ENCODE measurements at places on chromosomes 7 and 10.

- no peak for DNase-seq
Observed at GRCh38 chr7:38177621-38178003, 433 bp upstream of the STARD3NL start.

GRCh38 chr10:103856797-103857170, 1.4 kb upstream of the SH3PXD2A start:
- no peak for DNase-seq

DNA sequence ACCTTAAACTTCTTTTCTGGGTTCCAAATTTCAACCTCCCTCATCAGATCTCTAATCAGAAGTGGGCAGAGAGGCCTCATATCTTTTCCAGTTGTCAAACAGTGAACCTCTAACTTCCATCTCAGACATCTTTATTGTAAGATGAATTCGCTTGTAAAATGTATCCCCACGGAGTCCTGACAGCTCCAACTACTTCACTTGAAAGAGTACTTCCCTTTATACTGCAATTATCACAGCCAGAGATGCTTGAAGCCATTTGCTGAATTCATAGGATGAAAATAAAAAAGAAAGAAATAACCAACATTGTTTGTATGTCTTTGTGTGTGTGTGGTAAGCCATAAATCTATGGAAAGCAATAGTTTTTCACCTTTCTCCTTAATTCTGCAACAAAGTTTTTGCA, 175.2 kb downstream of the GRM3 start:
- DNase-seq, result no peak

- DNase-seq, result peak; percentile 39
Observed at GRCh38 chr7:106598663-106599342, 62.2 kb downstream of the CCDC71L start.

DNA sequence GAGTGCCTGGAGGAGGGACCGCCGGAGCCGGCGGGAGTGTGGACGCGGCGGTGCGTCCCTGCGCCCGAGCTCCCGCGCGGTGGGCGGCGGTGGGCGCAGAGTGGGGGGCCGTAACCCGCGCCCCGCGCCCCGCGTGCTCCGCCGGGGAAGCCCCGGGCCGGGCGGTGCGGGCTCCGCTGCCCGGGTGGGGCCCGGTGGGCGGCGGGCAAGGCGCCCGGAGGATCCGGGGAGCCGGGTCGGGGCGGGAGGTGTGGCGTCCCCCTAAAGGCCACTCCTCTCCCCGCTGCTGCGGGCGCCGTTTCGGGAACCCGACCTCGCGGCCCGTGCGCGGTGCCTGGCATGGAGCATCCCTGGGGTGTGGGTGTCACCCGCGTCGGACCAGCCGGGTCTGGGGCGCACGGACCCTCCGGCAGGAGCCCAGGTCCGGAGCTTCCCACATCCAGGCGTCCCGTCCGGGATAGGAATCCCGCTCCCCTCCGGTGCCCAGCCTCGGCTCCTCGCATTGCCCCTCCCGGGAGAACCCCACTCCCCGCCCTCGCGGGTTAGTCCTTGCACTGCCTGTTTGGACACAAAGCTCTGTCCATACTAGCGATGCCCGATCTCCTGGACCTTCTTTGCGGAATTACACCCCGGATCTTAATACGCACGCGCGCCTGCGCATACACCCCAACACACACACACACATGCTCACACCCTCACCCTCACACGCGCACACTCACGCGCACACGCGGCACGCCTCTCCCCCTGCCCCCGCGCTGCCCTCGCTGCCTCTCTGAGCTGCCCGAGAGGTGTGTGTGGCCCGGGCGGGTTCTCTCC, 723 bp downstream of the MTURN start:
- no peak for DNase-seq

DNA sequence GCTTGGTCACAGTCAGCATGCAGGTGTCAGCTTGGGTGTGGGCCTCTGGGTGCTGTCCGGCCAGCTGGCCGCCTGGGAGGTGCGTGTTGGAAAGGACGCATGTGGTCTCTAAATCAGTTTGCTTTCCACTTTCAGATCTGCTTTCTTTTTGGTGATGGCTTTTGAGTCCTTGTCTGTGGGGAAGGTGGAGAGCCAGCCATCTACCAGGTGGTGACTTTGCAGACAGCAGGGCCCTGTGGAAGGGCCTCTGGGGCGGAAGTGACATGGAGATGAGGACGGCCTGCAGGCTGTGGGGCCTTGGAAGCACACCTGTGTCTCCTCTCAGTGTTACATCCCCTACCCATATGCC, 59.4 kb downstream of the WDR37 start:
- no peak for DNase-seq

DNA sequence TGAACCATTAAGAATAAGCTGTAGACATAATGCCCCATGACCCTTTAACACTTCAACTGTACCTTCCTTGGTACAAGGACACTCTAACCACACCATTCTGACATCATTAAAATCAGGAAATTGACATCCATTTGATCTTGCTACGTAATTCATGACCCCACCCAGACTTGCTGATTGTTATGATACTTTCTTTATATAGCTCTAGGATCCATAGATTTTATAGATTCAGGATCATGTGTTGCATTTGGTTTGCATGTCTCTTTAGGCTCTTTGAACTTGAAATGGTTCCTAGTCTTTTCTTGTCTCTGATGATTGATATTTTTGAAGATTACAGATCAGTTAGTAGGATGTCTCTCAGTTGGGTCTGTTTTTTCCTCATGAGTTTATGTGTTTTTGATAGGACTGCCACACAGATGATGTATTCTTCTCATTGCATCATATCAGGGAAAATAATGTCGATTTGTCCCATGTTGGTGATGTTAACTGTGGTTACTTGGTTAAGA, 13.5 kb downstream of the CCM2 start:
- DNase-seq, result no peak

DNA sequence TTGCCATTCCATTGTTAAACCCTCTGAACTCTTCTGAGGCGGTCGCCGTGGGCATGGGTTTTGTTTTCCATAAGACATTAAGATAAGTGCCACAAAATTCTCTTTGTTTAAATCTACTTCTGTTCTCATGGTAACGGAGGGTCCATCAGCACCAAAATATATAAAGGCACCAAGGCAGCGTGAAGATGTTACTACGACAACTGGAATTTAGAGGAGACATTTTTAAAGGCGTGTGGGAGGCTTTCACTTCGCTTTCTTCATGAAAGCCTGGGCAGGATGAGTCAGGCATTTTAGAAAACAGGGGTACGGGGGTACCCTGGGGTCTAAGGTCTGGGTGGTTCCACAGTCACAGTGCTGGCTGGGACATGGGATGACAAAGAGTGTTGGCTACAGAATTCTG, 34.0 kb downstream of the SMKR1 start:
- DNase-seq, result no peak

- DNase-seq, result no peak
Observed at GRCh38 chr7:91050677-91051076, 213.6 kb upstream of the FZD1 start.

- no peak for DNase-seq
Observed at GRCh38 chr10:63548860-63549259, 27.7 kb downstream of the REEP3 start.

GRCh38 chr10:15348579-15348978, 22.5 kb downstream of the FAM171A1 start:
- DNase-seq, result no peak

GRCh38 chr7:41874201-41874785, 171.4 kb upstream of the INHBA start:
- DNase-seq, result no peak

GRCh38 chr7:50331564-50332208, 27.2 kb downstream of the IKZF1 start:
- DNase-seq, result no peak

- DNase-seq, result no peak
Observed at GRCh38 chr7:115941703-115942268, 88.8 kb downstream of the TFEC start.

GRCh38 chr10:99460070-99460469, 29.6 kb upstream of the GOT1 start:
- DNase-seq, result no peak

DNA sequence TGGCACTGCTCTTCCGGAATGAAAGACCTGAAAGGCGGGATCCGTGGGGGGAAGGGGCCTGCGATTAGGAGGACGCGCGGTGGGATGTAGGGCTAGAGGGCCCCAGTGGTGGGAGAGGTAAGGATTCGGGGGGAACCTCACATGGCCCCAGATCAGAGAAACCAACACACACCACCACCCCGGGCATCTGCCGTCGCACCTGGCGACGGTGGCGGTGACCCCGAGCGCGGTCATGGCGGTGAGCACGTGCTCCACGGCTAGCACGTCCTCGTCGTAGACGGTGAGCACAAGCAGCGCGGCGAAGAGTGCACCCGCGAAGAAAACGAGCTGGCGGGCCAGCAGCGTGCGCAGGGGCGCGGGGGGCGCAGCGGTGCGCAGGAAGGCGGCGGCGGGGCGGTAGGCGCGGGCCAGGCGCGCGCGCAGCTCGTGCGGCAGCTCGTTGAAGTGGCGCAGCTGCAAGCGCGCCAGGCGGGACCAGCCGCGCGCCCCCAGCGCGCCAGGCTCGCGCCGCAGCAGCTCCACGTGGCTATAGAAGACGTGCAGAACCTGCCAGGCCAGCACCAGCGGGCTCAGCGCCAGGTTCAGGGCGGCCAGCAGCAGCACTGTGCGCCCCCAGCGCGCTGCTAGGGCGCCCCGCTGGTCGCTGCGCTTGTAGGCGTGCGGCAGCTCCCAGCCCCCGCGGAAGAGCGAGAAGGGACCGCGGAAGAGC, 5.7 kb downstream of the ATG9B start:
- DNase-seq, result no peak

DNA sequence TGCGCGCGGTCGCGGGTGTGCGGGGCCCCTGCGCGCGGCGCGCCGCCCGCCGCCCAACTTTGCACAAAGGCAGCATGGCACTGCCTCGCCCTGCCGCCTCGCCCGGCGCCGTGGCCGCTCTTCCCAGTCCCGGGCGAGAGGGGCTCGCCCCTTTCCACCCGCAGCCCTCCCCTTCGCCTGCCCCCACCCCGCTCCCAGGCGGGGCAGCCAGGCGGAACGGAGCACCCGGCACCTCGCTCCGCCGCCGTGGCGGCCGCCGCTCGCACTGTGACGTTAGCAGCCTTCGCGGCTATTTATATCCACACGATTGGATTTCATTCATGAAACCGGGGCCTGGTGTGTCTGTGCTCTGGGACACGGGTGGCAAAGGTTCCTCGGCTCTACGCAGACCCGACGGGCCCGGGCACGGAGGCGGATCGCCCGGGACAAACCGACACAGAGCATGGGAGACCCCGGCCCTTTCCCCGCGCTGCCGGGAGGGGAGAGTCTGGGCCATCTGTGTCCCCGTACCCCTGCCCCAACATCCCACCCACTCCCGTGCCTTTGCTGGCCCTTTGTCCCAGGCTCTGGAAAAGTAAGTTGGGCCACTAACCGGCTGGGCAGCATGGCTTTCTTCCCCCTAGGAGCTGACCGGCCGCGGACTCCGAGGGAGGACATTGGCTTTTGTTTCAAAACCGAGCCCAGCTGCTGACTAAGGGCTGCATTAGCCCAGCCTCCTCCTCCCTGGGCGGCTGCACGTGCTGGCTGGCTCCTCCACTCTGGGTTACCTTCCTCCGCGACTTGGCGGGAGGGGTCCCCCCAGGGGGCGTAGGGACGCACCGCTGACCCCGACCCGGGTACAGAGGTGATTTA, at the start of gene RHOBTB1:
Gene RHOBTB1, minus strand, starts transcription at position 128 of the 852 bp plus-strand sequence. CDS start 32,643 bp downstream, outside the sequence.
- no peak for DNase-seq

DNA sequence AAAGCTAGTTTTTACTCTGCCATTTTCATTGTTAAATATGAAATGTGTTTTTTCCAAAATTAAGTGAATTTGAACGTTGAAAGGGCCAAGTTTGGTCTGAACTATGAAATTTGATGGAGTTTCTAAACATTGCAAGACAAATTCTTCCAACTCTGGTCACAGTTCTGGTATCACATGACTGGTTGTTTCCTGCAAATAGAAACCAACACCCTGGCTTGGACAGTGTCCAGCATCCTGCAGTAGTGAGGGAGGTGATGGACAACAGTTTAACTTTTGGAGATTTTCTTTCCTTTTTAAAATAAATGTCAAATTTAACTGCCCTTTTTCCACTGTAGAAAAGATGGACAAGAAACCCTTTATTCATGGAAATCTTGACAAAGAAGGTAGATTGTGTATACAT, 54.8 kb upstream of the AGBL3 start:
- no peak for DNase-seq

DNA sequence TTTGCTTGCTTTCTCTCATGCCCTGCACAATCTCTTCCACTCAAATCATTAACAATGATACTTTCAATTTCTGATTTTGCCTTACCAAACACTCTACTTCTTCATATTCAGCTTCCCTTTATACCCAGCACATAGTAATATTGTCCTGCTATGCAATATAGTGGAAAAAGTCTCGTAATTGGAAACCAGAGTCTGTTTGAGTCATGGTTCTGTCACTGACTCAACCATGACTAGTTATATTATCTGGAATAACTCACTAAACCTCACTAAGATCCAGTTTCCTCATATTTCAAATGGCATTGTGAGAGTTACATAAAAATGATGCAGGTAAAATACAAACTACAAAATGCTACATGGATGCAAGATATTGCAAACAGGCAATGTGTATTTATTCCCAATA, 98.5 kb upstream of the LRRTM3 start:
- no peak for DNase-seq

- DNase-seq, result no peak
Observed at GRCh38 chr7:132292803-132293202, 283.5 kb downstream of the PLXNA4 start.

DNA sequence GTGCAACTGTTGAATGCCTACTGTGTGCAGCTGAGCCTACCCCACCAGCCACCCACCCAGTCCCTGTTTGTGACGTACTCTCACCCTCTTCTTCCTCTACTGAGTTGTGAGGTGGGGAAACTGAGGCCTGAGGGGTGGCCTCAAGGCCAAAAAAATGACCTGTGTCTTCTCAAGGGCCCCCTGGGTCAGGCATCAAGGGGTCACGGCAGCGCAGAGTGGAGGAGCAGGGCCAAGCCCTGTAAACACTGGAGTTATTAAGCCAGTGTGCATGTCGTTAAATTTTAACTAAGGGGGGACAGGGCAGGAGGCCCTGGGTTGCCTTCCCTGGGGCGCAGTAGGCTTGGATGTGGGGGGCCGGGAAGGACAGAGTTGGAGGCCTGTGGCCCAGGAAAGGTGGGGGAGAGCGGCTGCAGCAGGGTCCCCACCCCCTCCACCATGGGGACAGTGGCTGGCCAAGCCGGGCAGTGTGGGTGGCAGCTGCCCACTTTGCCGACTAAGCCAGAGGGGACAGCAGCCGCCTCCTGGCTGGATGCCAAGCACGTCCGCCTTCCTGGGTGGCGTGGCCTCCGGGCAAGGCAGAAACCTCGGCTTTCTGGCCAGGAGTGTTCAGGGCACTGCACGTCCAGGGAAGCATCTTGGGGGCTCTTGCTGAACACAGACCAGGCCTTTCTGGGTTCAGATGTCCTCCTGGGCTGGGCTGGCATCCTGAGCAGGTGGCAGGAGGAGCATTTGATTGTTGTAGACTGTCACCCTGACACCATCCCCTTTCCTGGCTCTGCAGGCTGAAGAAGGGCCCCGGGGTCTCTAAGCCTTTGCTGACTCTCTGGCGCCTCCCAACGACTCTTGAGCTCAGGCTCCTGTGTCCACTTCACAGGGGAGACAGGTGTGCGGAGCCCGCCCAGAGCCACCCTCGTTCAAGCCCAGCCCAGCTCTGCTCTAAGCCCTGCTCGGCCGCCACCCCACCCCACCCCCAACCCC, 1.9 kb downstream of the SLC29A4 start:
- DNase-seq, result no peak
